ENCODE measurements at places on chromosomes 2 and 18.

GRCh38 chr18:35862119-35862640 is 110.3 kb upstream of the RMP24 start:
- no peak for DNase-seq

- no peak for DNase-seq
These were observed 9.8 kb downstream of the SERTAD2 start for GRCh38 chr2:64643838-64644457.

GRCh38 chr2:144162652-144163051 is 357.3 kb downstream of the ZEB2 start:
- DNase-seq: no peak

- DNase-seq: no peak
These were observed 88.0 kb downstream of the ACTR3 start for GRCh38 chr2:113977660-113978523.

GRCh38 chr2:3196716-3197115 is 180.9 kb downstream of the EIPR1 start:
- DNase-seq: no peak

All from AML-193 (cell line).